Calu3 (cell line): ENCODE measurements at places on chromosomes 11 and 22.

- DNase-seq: no peak
Observed at GRCh38 chr11:75273411-75274391, 33.1 kb downstream of the TPBGL start.

- no peak for DNase-seq
Observed at GRCh38 chr11:69300120-69301060, 6.4 kb downstream of the MYEOV start.

GRCh38 chr11:123227763-123228495, 32.9 kb upstream of the CLMP start:
- DNase-seq: no peak

DNA sequence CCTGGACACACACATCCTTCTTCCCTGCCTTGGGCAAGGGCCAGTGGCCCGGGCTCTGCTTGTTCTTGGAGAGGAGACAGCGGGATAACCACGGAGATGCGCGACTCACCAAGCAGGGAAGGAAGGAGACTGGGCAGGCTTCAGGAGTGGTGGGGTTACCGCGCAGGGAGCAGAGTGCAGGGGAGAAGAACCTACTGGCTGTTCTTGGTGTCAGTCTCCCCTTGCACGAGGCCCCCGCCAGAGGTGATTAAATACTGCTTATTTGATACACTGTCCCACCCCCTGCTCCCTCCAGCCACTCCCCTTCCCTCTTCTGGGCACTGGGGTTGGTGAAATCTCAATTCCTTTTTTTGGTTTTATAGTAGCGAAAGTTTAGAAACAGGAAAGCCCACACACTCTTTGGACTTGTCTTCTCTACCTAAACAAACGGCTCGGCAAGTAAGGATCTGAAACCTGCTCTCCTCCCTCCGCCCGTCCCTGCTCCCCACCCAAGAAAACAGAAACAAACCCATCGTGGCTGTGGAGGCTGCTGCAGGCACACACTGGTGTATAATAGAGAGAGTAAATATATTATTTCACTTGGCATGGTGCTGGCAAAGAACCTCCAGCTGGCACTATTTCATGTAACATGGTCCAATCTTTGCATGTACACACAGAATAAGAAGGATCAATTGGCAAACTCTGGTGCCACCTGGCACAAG, 10.8 kb downstream of the LARGE2 start:
- DNase-seq: no peak
